Neural cell (in vitro differentiated cells): ENCODE measurements at places on chromosomes 16 and 17. TPM values are rescaled to one million over a fixed set of nuclear protein-coding genes. Genes with fewer than 3 reads are reported as not detected.

CCDC40 gene
- polyA plus RNA-seq, result 5.5 and 15.0 TPM in 2 replicates

VPS35 gene
- 155 and 157 TPM in 2 replicates for polyA plus RNA-seq

ARL5C gene
- polyA plus RNA-seq, result not detected in 2 replicates

LRRC37A gene
- 3.0 and 5.0 TPM in 2 replicates for polyA plus RNA-seq

ARHGAP44 gene
- polyA plus RNA-seq, result 5.9 and 8.1 TPM in 2 replicates

KRTAP4-3 gene
- not detected in 2 replicates for polyA plus RNA-seq

CTRB1 gene
- polyA plus RNA-seq, result 1.2 TPM in 1 of 2 replicates, not detected in the other

KRTAP1-1 gene
- polyA plus RNA-seq, result not detected in 2 replicates

CCL14 gene
- polyA plus RNA-seq, result not detected in 2 replicates

MYLK3 gene
- polyA plus RNA-seq, result 0.07 TPM in 1 of 2 replicates, not detected in the other

KRTAP9-8 gene
- not detected in 2 replicates for polyA plus RNA-seq

AP2B1 gene
- 59.5 and 65.1 TPM in 2 replicates for polyA plus RNA-seq

TCAP gene
- 3.3 and 3.7 TPM in 2 replicates for polyA plus RNA-seq

WNT9B gene
- not detected in 2 replicates for polyA plus RNA-seq

NPIPB2 gene
- 0.82 and 2.1 TPM in 2 replicates for polyA plus RNA-seq

CREBBP gene
- polyA plus RNA-seq, result 3.3 and 5.5 TPM in 2 replicates

MYH8 gene
- 3.0 and 3.7 TPM in 2 replicates for polyA plus RNA-seq

DPEP2 gene
- polyA plus RNA-seq, result not detected in 2 replicates

RAPGEFL1 gene
- polyA plus RNA-seq, result 15.5 and 15.6 TPM in 2 replicates

KRTAP17-1 gene
- not detected in 2 replicates for polyA plus RNA-seq

PIK3R5 gene
- polyA plus RNA-seq, result not detected in 2 replicates

MOSMO gene
- polyA plus RNA-seq, result 40.3 and 56.3 TPM in 2 replicates

YPEL3 gene
- 76.9 and 90.1 TPM in 2 replicates for polyA plus RNA-seq

CISD3 gene
- polyA plus RNA-seq, result 0.48 and 1.2 TPM in 2 replicates

KRTAP4-1 gene
- not detected in 2 replicates for polyA plus RNA-seq

GPR142 gene
- not detected in 2 replicates for polyA plus RNA-seq

AGRP gene
- not detected in 2 replicates for polyA plus RNA-seq

GPR179 gene
- not detected in 2 replicates for polyA plus RNA-seq

TPSD1 gene
- not detected in 2 replicates for polyA plus RNA-seq

TBC1D3E gene
- not detected in 2 replicates for polyA plus RNA-seq

NLRC3 gene
- polyA plus RNA-seq, result 0.30 and 0.57 TPM in 2 replicates

HAS3 gene
- polyA plus RNA-seq, result 12.5 and 30.1 TPM in 2 replicates

PLLP gene
- 0.10 TPM in 1 of 2 replicates, not detected in the other for polyA plus RNA-seq

CYB5B gene
- polyA plus RNA-seq, result 70.4 and 93.5 TPM in 2 replicates

GLIS2 gene
- 2.6 and 3.2 TPM in 2 replicates for polyA plus RNA-seq

KRT12 gene
- not detected in 2 replicates for polyA plus RNA-seq

TBC1D3I gene
- polyA plus RNA-seq, result 0.32 and 4.2 TPM in 2 replicates

CDH16 gene
- not detected in 2 replicates for polyA plus RNA-seq

SNAI3 gene
- polyA plus RNA-seq, result not detected in 2 replicates

TPSG1 gene
- not detected in 2 replicates for polyA plus RNA-seq

HOXB1 gene
- polyA plus RNA-seq, result not detected in 2 replicates

PIMREG gene
- polyA plus RNA-seq, result 6.0 and 9.1 TPM in 2 replicates

ATP2A3 gene
- polyA plus RNA-seq, result not detected in 2 replicates

FSCN2 gene
- 3.6 and 4.8 TPM in 2 replicates for polyA plus RNA-seq

ADAMTS18 gene
- polyA plus RNA-seq, result 0.68 and 1.3 TPM in 2 replicates

TLCD3A gene
- polyA plus RNA-seq, result 17.0 and 24.1 TPM in 2 replicates

PCGF2 gene
- polyA plus RNA-seq, result 10.7 and 11.7 TPM in 2 replicates

LRRC59 gene
- 67.2 and 71.4 TPM in 2 replicates for polyA plus RNA-seq
